Breast epithelium (tissue), 4 donors: ENCODE measurements at places on chromosomes 6 and 20. TPM values are rescaled to one million over a fixed set of nuclear protein-coding genes. Genes with fewer than 3 reads are reported as not detected.

PTK6 gene
- total RNA-seq: 0.88 TPM

DNA sequence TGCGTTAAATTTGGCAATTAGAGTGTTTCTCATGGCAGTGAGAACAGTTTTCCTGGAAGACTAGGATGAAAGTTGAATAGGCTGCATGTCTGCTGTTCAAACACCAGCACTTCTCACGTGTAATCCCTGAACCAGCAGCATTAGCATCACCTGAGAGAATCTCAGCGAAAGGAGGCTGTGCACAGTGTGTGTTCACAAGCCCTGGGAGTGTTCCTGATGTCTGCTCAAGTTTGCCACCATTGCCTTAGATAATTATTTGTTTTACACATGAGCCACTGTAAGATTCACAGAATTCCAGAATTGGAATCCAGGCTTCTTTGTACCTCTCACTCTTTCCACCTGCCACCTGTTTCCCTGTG is 117.3 kb downstream of the JARID2 start:
- DNase-seq: no peak
- peaks cover 5% of the 10 kb centered on the region for H3K4me1 ChIP-seq

CD24 gene
- 201 TPM for total RNA-seq

C6orf132 gene
- 10.2 TPM for total RNA-seq

- H3K4me3 ChIP-seq: no peak overlapping the region
- H3K36me3 ChIP-seq: no peaks in the 10 kb centered on the region
- H3K27ac ChIP-seq: no peak overlapping the region
These were observed 36.4 kb upstream of the UTRN start for GRCh38 chr6:144248476-144249301.
